ENCODE measurements at places on chromosomes 1 and 21. TPM values are rescaled to one million over a fixed set of nuclear protein-coding genes. Genes with fewer than 3 reads are reported as not detected.

DNA sequence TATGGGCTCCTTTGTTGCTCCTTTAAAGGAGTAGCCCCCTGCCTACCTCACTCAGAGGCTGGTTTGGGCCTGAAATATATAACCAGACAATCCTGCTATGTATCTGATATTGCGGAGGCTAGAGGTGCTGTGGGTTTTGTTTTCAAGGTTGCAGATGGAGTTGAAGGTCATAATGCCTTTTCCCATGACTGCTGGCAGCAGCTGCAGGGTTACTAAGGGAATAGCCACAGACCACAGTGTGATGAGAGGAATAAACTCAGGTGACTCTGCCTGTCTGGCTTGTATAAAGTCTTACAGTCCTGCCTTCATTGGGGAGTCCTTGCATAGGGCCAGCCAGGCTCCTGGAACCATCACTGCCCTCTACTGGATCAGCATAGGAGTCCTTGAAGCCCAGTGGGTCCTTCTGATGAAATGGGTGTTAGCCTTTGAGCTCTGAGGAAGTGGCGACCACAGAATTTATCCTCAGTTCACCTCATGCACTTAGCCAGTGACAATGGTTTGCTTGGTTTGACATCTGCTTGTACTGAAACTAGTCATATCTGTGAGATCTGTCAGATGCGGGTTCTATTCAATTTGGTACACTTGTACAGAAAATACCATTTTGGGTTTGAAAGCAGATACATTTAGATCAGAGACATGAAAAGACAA, 174.4 kb upstream of the HMCN1 start:
- no peak for DNase-seq

Gene AMY1A
- polyA plus RNA-seq, result 0.47 TPM

Gene CD1B
- not detected for polyA plus RNA-seq

DNA sequence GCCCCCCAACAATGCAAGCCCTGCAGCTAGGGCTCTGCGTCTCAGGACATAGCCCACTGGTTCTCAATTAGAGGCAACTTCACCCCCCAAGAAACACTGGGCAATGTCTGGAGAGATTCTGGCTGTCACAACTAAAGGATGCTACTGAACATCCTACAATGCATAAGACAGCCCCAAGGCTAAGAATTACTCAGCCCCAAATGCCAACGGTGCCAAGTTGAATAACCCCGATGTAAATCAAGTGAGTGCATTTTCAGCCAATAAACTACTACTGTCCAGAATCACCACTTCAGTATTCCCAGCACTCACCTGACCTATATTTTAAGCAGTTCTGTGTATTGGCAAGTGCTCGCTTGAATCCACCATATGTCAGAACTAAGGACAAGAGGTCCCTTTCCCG, 6.9 kb downstream of the RIPK4 start:
- no peak for DNase-seq

DNA sequence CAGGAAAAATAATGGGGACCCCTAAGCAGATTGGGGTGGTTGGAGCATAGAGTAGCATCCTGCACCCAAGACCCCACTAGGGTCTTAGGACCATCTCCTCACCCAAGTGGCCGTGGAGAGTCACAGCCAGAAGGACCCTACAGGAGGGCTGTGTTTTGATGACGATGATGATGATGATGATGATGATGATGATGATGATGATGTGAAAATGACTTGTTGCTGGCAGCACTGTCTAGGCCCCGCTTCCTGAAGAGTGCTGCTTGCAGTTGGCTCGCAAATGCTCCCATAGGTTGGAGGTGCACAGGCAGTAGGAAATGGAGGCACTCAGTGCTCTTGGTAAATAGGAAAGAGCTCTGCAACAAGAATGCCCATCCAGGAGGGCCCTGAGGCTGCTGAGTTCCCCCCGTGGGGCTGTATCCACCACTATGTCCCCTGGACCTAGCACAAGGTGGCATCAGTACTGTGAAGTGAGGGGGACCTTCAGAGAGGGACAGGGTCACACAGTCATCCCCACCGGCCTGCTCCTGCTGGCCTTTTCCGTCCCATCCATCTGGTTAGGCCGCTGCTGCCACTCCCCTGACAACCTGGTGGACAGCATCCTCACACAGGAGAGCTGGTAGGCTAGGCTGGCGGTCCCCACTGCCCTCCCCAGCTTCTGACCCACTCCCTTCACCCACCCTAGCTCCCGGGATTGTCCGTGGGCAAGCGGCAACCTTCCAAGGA, 139.6 kb downstream of the FOXD2 start:
- no peak for DNase-seq

DNA sequence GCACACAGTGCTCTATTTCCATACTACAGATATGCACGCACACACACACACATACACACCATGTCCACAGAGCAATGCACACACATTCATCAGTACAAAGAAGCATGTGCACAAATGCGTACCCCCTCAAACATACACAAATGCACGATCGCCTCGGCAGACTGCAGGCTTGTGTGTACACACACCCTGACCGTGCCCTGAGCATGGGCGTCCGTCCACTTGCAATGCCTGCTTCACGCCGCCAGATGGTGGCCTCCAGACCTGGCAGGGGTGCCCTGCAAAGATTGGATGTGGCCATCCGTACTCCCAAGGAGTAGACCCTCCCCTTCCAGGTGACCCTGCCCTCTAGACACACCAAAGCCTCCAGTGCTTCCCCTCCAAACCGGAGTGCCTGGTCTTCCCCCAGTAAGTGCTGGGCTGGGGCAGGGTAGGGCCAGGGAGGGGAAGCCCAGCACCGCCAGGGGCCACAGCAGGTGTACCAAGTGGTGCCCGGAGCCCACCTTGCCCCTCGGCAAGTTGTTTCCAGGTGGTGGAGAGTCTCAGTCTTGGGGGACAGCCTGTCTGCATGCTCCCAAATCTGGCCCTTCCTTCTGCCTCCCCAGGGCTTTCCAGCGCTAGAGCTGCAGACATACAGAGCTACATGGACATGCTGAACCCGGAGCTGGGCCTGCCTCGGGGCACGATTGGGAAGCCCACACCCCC, 20.6 kb downstream of the ESPN start:
- no peak for DNase-seq

DNA sequence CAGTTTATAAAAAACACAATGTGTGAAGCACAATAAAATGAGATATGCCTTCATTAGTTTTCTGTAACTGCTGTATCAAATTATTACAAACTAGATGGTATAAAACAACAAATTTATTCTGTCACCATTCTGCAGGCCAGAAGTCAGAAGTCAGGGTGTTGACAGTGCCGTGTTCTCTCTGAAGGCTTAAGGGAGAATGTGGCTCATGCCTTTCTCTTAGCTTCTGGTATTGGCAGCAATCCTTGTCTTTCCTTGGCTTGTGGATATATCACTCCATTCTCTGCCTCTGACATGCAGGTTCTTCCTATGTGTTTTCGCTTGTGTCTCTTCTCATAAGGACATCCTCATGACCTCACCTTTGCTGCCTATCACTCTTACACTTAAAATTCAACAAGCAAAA, 10.1 kb downstream of the NEK7 start:
- DNase-seq, result no peak

DNA sequence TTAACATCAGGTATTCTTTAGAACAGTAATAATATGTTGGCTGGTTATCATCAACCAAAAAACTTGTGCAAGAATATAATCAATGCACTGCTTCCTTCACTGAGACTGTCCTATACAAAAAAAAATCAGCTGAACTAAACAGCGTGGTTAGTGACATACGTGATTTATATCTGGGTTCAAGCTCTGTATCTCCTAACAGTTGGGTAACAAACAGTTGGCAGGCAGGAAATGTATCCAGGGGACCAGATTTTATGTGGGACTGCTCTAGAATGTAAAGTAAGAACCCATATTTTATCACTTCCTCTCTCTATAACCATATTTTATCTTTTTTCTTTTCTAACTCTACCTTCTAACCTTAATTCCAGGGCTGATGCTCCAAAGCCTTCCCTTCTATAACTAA, 8.0 kb downstream of the ACBD6 start:
- DNase-seq, result no peak

GRCh38 chr1:50097791-50098190, 10.9 kb upstream of the ELAVL4 start:
- DNase-seq, result no peak

- no peak for DNase-seq
These were observed 111.3 kb downstream of the PATJ start for GRCh38 chr1:61853583-61853982.

Gene EPHA10
- polyA plus RNA-seq, result 0.09 TPM

Gene ADAMTS5
- polyA plus RNA-seq, result 27.0 TPM

DNA sequence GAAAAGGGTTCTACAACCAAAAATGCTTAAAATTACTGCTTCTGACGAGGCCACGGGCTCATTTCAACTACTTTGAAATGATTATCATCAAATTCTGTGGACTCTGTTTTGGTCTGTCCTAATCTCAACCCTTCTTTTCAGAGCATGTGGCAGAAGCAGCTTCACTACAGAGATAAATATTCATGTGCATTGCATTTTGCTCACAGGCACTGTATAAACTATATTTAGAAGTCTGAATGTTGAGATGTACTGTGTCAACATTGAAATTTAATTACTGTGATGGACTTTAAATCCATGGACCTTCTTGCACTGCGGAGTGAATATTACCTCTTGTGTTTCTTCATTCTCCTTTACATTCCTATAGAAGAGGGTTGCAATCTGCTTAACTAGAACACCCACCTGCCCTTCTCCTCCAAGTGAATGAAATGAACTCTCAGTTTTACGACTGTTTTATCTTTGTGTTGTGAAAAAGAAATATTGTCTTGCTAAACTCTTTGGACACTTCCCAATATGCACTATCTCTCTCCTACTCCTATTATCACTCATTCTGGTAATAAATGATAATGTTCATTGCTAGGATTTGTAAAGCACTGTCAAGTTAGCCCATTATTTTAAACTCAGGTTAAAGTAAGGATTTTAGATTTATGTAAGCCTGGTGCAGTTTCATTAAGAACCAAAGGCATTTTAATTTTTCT, 281.2 kb upstream of the ST6GALNAC5 start:
- no peak for DNase-seq

Gene UCK2
- polyA plus RNA-seq, result 25.0 TPM

DNA sequence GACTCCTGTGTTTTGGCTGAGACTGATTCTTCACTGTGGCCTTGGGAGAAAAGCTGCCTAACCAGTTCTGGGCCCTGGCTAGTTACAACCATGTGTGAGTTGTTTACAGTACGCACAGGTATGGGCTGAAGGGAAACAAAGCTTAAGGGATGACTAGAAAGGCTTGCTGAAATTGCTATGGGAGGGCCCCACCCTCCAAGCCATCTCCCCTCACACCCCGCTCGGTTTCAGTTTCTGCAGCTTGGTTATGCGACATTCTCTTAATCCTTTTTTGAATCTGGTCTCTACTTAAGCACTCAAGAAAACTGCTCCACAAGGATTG, 43.1 kb downstream of the PBX1 start:
- DNase-seq, result no peak

- DNase-seq, result no peak
These were observed 51.4 kb upstream of the RGL1 start for GRCh38 chr1:183753464-183753891.

Gene ZSCAN20
- polyA plus RNA-seq, result 4.8 TPM

- no peak for DNase-seq
These were observed 347.6 kb upstream of the AJAP1 start for GRCh38 chr1:4306559-4307467.
